Hair follicle dermal papilla cell (primary cell): ENCODE measurements at places on chromosomes 7 and 10. TPM values are rescaled to one million over a fixed set of nuclear protein-coding genes. Genes with fewer than 3 reads are reported as not detected.

NUTM2A gene
- 0.12 and 0.49 TPM in 2 replicates for total RNA-seq

HMX3 gene
- total RNA-seq = not detected in 2 replicates

CHST12 gene
- 8.0 and 11.5 TPM in 2 replicates for total RNA-seq

DGKI gene
- total RNA-seq = 2.3 and 3.5 TPM in 2 replicates

TMEM130 gene
- 0.12 and 0.49 TPM in 2 replicates for total RNA-seq
